Heart left ventricle (tissue), 16 donors: ENCODE measurements at places on chromosomes 1 and 21. TPM values are rescaled to one million over a fixed set of nuclear protein-coding genes. Genes with fewer than 3 reads are reported as not detected.

The PRAMEF33 gene
- not detected for total RNA-seq

The SYT14 gene
- total RNA-seq = not detected

DNA sequence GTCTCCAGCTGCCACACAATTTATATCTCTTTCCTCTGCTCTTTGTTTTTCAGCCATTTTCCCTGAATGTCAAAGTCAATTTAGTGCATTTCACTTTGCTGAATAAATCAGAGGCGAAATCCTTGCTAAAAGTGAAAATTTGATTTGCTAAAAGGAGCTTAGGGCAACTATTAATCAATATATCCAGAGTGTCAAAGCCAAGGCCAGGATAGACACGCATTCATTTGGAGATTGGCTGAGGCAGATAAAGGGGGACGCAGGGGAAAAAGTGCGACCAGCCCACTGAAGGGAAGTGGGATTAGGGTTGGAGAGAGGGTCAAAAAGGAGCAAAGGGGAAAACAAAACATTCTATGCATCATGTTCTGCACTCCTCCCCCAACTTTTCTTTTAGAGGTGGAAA is 132.4 kb upstream of the USH2A start:
- H3K27me3 ChIP-seq = no peaks in the 10 kb centered on the region
- no peak for DNase-seq
- no peaks in the 10 kb centered on the region for H3K36me3 ChIP-seq
- H3K27ac ChIP-seq = no peak overlapping the region
- H3K4me3 ChIP-seq = no peak overlapping the region

- no peaks in the 10 kb centered on the region for H3K27me3 ChIP-seq
- H3K36me3 ChIP-seq = no peaks in the 10 kb centered on the region
- no peak for DNase-seq
- no peak overlapping the region for H3K4me3 ChIP-seq
- no peaks in the 10 kb centered on the region for H3K4me1 ChIP-seq
Observed at GRCh38 chr21:40633048-40633447, 213.9 kb downstream of the DSCAM start.

- no peak for DNase-seq
- H3K4me3 ChIP-seq = no peak overlapping the region
Observed at GRCh38 chr1:169295425-169295824, 72.2 kb downstream of the NME7 start.

The ETV3L gene
- total RNA-seq = not detected
